ENCODE measurements at places on chromosomes 13 and 19.

GRCh38 chr13:39892721-39893685, 237.5 kb downstream of the COG6 start:
- DNase-seq: no peak

GRCh38 chr19:38634757-38635482, 12.5 kb upstream of the ACTN4 start:
- peak; percentile 47 for DNase-seq

- no peak for DNase-seq
These were observed 88.0 kb downstream of the ENOX1 start for GRCh38 chr13:43698758-43699157.

DNA sequence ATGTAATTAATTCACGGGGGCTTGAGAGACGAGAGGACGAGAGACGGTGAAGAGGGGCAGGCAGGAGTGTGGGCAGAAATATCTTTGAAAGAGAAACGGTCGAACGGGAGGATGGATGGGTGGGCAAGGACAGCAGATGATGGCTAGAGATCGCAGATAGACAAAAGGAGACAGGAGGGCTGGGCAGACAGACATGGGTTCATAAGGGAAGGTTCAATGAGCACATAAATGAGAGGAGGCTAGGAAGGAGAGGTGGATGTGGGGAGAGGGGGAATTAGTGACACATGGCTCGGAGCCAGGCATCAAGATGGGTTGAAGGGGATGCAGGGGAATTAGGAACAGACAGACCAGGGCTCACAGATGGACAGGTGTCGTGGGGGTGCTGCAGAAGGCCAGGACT, 1.1 kb downstream of the SYT3 start:
- DNase-seq: no peak

GRCh38 chr19:48461982-48462655, 6.7 kb downstream of the KCNJ14 start:
- DNase-seq: no peak

DNA sequence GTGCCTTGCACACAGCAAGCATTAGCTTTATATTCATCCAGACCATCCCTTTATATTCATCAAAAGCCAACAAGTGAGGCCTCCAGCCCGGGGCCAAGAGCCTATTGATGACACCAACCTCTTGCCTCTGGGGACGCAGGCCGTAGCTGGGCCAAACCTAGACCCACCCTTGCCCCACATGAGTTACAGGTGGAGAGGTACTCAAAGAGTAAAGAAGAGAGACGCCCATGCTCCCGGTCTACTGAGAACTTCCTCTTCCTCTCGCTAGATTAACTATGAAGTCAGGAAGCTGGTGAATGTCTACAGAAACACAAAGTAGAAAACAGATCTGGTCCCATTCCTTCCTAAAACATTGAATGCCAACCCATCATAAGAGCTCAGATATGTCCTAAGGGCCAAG, 3.8 kb upstream of the MLNR start:
- DNase-seq: no peak

GRCh38 chr19:54883228-54883627, 9.2 kb downstream of the FCAR start:
- DNase-seq: no peak

- DNase-seq: no peak
These were observed 13.4 kb upstream of the RGCC start for GRCh38 chr13:41443969-41444368.

- DNase-seq: no peak
These were observed 129.1 kb upstream of the HTR2A start for GRCh38 chr13:47025791-47026447.

DNA sequence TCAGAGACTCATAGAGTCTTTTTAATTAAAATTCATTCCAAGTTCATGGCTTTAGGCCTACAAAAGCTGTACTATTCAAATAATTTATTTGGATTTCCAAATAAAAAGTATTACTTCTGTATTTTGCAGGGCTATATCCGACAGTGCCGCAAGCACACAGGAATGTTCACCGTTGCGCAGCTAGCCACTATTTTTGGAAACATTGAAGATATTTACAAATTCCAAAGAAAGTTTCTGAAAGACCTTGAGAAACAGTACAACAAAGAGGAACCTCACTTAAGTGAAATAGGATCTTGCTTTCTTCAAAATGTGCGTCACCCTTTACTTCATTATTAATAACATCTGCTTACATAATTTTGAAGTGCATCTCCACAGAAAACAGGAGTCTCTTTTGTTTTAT, 20.5 kb upstream of the C1QTNF9 start:
- DNase-seq: no peak

DNA sequence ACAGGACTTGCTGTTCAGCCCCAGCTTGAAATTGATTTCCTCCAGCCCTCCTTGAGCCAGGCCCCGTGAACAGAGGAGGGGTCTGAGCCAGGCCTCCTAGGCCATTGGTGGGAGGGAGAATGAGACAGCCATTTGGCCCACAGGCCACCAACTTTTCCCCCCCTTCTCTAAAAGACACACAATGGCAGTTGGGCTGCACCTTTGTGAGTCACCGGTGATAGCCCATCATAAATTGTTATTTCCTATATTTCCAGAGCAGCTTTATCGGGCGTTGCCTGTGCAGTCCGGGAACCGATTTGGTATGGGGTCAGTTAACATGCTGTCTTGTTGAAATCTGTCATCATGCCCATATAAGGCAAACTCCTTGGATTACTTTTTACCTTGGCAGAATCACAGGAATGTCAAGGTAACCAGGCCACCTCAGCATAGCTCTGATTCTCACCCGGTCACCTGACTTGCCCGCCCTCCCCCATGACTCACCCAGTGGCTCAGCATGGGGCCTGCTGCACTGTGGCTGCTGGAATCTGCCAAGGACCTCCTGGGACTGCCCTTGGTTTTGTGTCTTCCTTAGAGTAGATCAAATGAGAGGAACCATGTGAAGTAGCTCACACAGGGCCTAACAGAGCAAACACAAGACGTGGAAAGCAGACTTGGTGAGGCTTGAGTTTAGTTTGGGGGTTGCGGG, 36.1 kb downstream of the ACTN4 start:
- DNase-seq: peak; percentile 74

All from effector memory CD4-positive, alpha-beta T cell (primary cell).